ENCODE measurements at places on chromosomes 2 and 18.

DNA sequence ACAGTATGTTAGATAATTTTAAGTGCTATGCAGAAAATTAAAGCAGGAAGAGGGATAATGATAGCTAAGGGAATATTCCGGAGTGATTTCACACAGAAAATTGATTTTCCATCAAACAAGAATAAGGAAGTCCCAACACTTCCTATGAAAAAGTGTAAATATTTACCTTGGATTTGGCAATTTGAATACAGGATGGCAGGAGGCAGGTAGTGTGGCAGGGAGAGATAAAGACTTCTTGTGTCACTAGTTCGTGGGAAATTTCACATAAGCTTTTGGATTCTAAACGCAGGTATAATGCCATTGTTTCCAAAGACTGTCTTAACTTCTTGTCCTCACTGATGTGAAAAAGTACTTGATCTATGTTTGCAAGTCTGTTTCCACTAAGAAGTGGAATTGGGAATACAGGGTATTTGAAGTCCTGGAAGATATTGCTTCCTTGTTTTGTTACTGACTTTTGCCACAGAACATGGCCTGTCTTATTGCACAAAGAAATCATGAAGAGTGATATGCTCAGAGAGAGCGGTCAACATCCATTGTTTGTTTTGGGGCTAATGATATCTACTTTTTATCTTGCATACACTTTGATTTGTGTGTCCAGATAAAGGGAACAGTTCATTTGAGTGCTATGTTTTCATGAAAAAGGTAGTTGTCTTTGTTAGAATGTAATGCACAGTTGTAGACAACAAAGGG is 1216.1 kb upstream of the FAM98A start:
- DNase-seq: no peak

- DNase-seq: no peak
Observed at GRCh38 chr18:1505856-1506255, 601.2 kb downstream of the ADCYAP1 start.

DNA sequence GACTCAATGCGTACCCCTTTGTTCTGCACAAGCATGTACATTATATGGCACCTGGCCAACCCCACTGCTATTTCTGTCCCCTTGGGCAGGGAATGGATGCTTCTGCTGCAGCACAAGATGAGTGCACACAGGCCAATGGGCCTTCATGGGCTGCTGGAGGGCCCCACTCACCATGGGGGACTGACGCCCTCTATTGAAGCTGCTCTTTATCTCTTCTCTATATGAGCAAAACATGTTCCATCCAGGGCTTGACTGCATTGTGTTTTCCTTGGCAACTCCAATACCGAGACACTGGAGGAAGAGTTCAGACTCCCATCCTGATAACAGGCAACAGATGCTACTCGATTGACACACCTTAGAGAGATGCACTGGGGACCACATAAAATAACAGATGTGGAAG is 251.6 kb upstream of the NCKAP5 start:
- DNase-seq: no peak

DNA sequence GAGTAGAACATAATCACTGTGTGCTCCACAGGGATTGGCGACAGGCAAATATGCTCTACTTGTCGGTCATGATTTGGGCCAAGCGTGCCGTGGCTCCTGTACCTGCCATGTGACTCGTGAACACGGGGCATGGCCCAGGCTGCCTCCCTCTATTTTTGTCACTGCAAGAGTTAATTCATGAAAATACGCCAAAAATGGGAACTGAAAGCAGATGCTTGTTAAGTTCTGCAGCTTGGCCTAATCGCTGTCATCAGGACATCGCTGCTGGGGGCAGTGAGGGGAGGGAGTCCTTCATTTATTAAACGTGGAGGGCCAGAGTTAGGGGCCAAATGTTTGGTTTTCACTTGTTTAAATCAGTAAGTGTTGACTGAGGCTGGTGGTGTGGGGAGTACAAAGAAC is 177.8 kb downstream of the BCL2 start:
- no peak for DNase-seq

GRCh38 chr2:39370101-39370500 is 67.0 kb downstream of the MAP4K3 start:
- no peak for DNase-seq

GRCh38 chr2:129957891-129958290 is 21.6 kb upstream of the RAB6C start:
- DNase-seq: no peak

GRCh38 chr2:100244881-100245605 is 77.3 kb downstream of the LONRF2 start:
- no peak for DNase-seq

DNA sequence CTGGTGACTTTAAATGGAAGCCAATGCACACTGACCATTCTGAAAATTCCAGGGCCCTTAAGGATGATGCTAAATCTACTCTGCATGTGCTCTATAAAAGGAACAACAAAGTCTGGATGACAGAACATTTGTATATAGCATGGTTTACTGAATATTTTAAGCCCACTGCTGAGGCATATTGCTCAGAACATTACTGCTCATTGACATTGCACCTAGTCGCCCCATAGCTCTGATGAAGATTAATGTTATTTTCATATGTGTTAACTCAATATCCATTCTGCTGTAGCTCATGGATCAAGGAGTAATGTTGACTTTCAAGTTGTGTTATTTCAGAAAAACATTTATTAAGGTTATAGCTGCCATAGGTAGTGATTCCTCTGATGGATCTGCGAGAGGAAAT is 827.5 kb upstream of the CHAC2 start:
- DNase-seq: no peak

DNA sequence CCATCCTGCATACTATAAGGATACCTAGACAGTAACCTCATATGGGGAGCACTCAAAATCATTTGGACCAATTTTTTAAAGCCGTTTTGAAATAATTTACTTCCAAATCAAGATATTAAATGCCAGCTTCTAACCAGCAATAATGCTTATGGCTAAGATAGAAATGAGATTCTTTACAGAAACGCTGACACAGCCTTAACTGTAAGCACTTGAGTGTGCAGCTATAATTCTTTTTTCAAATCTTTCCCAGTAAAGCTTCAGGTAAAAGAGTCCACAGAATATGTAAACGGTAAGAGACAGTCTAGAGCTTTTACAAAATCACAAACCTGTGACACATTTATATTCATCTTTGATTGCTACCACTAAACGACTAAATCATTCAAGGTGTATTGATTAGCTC is 4.5 kb downstream of the NXPH2 start:
- DNase-seq: no peak

DNA sequence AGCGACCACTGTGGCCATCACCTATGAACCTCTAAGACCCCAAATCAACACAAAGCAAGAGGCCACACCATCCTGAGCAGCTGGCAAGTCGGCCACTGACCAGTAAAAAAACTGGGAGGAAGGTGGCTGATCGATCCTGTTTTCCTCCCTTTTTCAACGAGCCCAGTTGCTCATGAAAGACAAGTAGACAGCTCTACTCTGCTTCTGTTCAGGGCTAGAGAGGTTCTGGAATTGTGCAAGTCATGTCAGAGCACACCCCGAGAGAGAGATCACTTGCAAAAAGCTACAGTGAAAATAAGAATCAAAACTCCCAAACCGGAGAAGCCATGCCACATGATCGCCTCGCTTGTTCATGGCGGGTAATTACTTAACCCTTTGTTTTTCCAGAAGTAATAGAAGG is 34.6 kb downstream of the ZNF516 start:
- DNase-seq: no peak

DNA sequence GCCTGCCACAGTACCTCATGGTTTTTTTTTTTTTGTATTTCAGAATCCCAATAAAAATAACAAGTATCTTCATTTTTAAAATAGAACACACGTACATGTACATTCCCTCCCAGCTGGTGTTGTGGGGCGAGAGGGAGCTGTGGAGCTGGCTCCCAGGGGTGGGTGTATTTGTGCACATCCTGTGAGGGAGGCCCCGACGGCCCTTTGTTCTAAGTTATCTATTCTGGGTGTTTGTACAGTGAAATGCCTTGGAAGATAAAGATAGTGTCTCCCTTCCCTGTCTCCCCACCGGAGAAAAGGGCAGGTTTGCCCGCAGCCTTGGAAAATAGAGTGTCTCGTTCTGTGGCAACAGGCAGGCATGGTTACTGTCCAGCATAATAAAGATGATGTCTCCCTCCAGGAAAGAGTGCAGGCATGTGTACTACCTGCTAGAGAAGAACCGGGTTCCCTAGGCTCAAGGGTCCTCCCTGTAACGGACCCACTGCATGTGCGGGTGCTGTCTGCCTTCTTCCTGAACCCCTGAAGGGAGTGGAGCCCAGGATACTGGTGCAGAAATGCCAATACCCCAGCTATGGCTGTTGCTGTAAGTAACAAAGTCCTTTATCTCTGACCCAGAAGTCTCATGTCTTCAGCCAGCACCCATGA is 12.1 kb upstream of the ALLC start:
- DNase-seq: no peak

DNA sequence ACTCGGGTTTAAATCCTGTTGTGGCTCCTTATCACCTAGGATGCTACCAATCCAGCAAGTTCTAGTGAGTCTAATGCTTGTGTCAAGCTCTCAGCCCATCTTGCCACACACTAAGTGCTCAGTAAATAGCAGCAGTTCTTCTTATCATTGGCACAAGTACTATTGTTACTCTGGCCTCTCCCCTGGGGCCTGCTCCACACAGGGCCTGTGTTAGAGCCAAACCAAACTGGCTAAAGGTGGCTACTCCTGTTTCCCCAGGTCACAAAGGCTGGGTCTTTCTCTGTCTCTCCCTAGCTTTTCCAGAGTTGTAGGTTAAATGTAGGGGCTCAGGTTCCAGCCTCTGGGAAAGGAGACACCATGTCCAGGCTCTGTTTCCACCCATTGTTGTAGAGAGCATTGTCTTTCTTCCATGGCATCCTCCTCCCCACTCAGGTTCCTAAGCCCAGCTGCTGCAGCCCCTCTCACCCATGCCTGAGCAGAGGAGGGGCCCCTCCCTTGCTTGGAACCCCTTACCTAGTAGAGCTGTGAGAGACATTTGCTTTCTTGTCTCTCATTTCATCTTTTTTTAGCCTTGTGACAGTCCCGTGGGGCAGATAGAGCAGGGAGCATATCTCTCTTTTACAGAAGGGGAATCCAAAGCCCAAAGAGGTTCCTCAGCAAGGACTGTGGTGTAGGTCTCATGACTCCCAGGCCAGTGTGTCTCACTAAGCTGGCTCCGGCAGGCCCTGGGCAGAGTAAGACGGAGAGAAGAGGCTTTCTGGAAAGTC is 56.4 kb upstream of the OTOF start:
- DNase-seq: no peak

- no peak for DNase-seq
Observed at GRCh38 chr2:120490091-120490798, 144.3 kb downstream of the INHBB start.

DNA sequence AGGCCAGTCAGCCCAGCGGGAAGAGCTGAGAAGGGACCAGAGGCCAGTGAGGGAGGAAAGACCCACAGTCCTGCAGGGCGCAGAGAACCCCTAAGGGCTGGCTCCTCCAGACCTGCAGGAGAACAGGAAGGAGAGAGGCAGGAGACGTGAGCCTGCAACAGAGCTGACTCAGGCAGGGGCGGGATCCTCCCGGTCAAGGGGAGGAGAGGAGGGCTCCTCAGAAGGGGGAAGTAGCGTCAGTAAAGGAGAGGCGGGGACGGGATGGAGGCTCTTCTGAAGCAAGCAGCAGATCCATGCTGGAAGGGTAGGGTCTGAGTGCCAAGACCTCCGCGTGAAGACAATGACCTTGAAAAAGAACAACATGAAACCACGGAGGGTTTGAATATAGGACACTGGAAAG is 50.8 kb downstream of the TRABD2A start:
- DNase-seq: no peak

DNA sequence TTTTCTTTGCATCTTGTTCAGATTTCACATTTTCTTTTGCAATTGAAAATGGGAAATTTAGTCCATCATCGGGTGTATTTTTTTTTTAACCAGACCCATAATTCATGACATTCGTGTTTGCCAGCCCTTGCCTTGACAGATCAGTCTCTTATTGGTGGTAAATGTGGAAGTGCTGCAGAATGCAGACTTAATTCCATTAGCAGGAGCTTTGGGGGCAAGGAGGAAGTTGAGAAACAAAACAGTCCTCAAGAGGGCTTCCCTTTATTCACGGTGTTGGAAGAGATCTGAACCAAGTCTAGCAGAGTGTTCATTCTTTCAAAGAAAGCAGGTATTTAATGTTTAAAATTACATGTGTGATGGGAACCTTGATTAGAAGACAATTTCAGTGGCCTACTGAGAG is 16.6 kb upstream of the RPE start:
- DNase-seq: no peak

DNA sequence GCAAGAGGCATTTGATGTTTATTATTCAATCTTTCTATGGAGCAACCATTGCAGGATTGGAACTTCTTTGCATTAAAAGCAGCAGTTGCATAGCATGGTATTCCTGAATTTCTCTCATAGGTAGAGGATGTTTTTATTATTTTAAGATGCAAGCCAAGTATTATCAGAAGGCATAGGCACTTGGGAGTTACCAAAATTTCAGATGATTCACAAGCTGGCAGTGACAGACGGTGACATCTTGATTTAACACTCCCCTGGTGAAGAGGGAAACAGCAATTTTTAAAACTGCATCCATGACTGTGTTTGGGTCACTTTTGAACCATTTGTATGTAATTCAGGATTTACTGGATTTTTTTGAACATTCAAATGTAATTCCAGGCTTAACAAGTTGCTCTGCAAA is 654.3 kb downstream of the SLC4A3 start:
- no peak for DNase-seq

- DNase-seq: no peak
Observed at GRCh38 chr2:191350826-191351225, 105.6 kb downstream of the MYO1B start.

- peak; percentile 7 for DNase-seq
Observed at GRCh38 chr2:155310589-155310988, 612.1 kb downstream of the KCNJ3 start.

DNA sequence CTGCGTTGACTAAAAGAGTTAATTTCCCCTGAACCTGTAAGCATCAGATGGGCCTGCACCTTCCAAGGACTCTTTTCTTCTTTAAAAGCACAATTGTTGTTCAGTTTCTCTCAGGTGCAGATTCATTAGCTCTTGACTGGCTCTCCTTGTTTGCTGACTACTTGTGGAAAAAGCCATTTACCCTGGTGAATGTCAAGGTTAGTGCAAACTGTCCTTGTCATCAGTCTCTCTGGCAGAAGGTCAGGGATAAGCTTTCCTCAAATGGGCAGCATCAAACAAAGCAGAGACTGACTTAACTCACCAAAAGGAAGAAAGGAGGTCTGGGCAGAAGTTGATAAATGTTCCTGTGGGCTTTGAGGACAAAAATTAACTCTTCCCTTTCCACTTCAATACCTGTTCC is 922.7 kb downstream of the BCL11A start:
- DNase-seq: no peak

- DNase-seq: no peak
Observed at GRCh38 chr2:158467248-158467647, 10.5 kb downstream of the PKP4 start.

All from activated CD4-positive, alpha-beta T cell treated with anti-CD3 and anti-CD28 coated beads, Interleukin-10, Interleukin-2, amounts not matched to agents 100 ng/mL and 50 ng/mL, durations not matched to agents 16 hours and 8 hours (primary cell).